Adrenal gland (tissue), 19 donors: ENCODE measurements at places on chromosomes 1 and 21. TPM values are rescaled to one million over a fixed set of nuclear protein-coding genes. Genes with fewer than 3 reads are reported as not detected.

ERG gene
- polyA plus RNA-seq, result 11.3 TPM

CLCA1 gene
- not detected for polyA plus RNA-seq

AIRE gene
- polyA plus RNA-seq, result 0.08 TPM

ESRRG gene
- 1.2 TPM for polyA plus RNA-seq

- no peak for DNase-seq
These were observed 856.6 kb downstream of the PLA2G4A start for GRCh38 chr1:187685333-187685732.

- DNase-seq, result no peak
These were observed 2.9 kb downstream of the IGSF8 start for GRCh38 chr1:160095382-160096105.

DNA sequence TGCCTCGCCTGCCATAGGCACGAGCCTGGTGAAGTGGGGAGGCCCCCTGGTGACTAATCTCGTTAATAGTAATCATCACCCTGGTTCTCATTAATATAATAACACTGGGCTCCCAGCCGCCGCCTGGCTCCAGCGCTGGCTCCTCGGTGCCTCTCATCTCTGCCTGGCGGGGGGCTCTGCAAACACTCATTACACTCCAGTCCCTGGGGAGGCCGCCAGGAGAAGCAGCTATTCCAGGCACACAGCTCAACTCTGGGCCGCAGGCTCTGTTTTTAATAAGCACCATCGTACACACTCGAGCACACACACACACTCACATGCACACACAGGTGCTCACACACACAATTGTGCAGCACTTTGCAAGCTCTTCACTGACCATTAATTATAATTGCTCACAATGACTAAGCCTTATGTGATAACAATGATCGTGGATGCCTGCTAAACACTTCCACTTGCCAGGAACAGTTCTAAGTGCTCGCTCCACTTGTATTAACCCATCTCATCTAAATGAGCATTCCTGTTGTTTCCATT lies 52.2 kb downstream of the SDC3 start:
- DNase-seq, result no peak

DNA sequence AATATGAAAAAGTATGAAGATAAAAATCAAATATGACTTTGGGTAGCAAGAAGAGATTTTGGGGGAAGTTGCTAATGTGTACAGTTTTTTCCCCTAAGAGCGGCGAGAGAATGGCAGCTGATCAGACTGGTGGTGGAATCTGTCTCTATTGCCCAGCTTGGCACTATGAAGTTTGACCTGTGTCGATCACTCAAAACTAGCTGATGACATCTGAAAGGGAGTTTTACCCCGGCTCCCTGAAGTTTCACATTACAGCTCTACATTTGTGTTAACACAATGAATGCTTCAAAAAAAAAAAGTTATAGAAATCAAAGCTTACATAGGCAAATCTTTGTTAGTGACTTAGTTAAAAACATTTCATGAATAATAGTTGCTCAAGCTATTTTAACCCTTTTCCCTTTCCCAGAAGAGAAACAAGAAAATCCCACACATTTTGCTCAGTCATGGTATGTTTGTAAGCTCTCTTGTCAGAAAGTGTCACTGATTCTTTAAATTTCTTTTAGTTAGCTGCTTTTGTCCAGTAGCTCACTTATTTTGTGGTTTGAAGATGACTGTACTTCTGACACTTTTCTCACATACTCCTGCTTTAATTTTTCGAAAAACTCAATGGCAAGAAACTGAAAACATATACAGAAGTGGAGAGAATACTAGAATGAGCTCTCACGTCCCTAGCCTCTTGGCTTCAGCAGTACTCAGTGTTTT lies 41.3 kb downstream of the DYRK1A start:
- DNase-seq, result no peak

GRCh38 chr1:245099401-245099800 lies 55.4 kb upstream of the KIF26B start:
- no peak for DNase-seq

- no peak for DNase-seq
These were observed at the start of gene SMIM1 for GRCh38 chr1:3772715-3773571. Gene SMIM1 (plus strand): TSS chr1:3772749. CDS start chr1:3775374, 2,625 bp downstream.

DNA sequence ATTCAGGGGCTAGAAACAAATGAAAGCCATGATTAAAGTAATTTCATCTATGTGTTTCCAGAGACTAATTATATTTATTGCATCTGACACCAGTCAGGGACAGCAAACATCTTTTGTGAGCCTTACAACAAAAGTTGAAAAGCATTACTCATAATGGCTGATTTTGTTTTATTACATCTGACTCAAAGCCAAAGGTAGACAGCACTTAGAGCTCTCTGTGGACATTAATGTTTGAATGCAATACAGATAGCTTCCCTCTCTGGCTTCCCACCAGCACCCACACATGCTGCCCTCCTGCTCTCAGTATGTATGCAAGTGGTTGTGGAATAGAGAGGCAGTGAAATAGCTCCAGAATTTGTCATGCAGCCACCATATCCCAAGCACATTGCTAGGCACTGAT lies 198.7 kb downstream of the SETD4 start:
- DNase-seq, result no peak

- no peak for DNase-seq
These were observed 18.1 kb upstream of the PTTG1IP start for GRCh38 chr21:44891631-44892031.

GRCh38 chr1:203475012-203475981 lies at the start of gene PRELP:
Gene PRELP (plus strand): TSS chr1:203475806. CDS start chr1:203483185, 7,379 bp downstream.
- no peak for DNase-seq

GRCh38 chr1:51306950-51307349 lies 23.4 kb downstream of the TTC39A start:
- no peak for DNase-seq

DNA sequence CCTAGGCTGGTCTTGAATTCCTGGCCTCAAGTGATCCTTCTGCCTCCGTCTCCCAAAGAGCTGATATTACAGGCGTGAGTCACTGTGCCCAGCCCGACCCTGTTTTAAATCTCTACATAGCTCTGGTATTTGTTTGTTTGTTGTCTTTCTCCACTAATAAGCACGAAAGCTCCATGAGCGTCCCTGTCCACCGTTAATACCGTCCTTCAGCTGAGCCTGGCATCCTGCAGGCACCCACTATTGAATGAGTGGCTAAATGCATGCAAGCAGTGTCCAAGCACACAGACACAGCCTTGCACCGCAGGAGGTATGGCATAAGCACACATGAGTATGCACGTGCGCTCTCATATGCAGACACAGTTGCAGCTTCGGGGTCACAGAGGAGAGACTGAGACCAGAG lies 4.5 kb upstream of the COL16A1 start:
- DNase-seq, result no peak
